Posterior vena cava (tissue), 2 donors: ENCODE measurements at places on chromosomes 1 and 21. TPM values are rescaled to one million over a fixed set of nuclear protein-coding genes. Genes with fewer than 3 reads are reported as not detected.

DNA sequence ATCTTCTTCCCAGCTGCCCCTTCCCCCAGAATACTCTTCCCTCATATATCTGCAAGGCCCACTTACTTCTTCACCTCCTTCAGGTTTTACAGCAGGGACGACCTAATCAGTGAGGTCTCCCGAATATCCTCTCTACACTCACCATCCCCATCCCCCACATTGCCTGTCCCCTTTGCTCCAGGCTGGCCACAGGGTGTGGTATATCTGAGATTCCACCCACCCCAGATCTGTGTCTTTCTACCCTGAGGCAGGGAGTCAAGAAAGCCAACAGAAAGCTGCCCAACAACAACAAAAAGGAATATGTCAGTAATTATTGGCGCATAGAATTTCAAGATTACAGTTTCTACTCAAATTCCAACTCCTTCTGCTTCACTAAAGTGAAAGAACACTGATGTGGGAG lies 30.0 kb upstream of the OPRD1 start:
- peak; percentile 41 for DNase-seq

DNA sequence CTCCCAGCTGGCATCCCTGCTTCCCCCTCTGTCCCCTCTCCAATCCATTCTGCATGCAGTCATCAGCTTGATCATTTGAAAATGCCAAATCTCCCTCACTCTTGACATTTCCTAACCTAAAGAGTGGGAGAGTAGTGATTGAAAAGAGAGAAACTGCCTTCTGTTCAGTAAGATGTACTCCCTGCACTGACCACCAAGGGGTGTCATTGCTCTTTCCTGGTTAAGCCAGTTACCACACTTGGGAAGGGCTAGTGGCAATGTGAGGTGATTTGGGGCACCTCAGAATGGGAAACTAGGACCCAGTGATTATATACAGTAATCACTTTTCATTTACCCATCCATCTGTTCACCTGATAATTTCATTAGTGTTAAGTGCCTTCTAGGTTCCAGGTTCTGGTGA lies 6.9 kb upstream of the TMEM269 start:
- DNase-seq: no peak

DNA sequence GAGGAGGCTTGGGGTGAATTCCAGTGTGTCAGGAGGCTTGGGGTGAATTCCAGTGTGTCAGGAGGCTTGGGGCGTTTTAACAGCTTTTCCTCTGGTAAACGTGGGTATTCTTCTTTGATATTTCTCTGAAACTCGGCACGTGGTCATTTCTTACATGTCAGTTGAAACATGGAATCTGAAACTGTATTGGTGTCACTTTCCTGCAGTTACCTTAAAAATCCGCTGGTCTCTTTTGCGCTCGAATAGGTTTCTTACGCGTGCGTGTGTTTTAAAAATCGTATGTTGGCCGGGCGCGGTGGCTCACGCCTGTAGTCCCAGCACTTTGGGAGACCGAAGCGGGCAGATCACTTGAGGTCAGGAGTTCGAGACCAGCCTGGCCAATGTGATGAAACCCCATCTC lies 33.5 kb downstream of the PRKCZ start:
- DNase-seq: no peak

- no peak for DNase-seq
Measured at GRCh38 chr1:229619614-229620013, 6.3 kb downstream of the TAF5L start.

The APOBEC4 gene
- total RNA-seq: not detected

- DNase-seq: no peak
Measured at GRCh38 chr21:38181096-38181495, 75.7 kb upstream of the KCNJ15 start.

DNA sequence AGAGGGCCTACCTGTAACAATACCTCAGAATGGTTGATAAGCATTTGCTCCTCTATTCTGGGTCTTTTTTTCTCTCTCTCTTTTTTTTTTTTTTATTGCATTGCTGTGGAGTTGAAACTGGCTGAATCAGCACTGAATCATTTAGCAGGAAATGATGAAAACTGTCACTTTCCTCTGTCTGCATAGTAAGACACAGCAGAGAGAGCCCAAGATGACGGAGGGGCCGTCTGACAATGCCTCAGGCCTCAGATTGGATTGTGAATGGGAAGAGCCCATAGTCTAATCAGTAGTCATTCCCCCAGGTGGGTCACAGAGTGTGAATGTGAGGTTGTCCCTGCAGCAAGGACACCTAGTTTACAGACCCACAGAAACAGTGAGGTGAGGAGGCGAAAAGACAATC lies 193.2 kb upstream of the PLXNA2 start:
- no peak for DNase-seq

DNA sequence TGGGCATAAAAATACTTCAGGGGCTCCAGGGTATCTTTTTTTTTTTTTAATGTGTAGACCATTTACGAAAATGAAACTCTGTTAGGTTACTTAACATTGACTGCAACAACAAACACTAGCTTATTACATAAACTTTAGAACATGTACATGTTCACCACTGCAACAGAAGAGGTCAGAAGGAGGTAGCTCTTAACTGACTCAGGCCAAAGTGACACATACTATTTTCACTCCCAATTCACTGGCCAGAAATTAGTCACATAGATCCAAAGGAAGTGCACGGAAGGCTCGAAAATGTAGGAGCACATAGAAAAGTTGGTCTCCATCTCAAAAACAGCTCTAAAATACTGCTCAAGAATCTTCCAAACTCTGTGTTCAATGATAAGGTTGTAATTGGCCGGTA lies 107.2 kb downstream of the AKT3 start:
- DNase-seq: no peak

DNA sequence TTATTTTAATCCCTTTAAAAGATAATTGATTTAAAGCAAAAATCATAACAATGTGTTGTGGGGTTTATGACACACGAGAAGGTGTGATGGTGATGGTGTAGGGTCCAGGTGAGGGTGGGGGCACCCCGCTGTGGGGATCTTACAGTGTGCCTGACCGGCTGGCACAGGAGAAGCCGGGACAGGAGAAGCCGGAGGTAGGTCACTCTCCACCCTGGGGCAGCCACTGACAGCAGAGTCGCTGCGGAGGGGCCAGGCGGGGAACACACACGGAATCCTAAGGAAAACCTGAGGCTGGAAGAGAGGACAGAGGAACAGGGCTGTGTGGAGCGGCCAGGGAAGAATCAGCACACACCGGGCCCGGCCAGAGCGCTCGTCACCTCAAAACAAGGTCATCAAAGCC lies 4.3 kb upstream of the LRRC3 start:
- peak; percentile 71 for DNase-seq

The RCSD1 gene
- total RNA-seq: 14.1 TPM

The ASCL5 gene
- not detected for total RNA-seq

DNA sequence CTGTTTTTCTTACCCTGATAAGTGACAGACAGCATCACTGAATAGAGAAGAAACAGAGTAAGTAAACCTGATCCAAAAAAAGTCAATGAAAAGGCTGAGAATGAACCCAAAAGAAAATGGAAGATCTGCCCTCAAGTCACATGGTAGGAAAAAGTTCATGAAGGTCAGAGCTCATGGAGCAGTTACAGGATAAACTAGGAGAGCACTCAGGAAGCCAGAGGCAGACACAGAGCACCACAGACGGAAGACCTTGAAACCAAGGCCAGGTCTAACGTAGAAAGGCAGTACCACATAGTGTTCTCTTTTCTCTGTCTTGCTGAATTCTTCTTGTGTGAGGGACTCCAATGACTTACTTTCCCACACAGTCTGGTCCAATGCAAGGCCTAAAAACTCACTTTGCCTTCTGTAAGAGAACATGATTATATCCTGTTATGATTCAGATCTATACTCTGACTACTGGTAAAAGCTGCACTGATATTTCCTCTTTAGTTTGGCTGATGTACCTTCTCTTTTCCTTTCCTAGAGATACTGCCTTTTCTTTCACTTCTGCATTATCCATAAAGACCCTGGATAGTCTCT lies 40.8 kb downstream of the RTCA start:
- DNase-seq: no peak

The GSTM5 gene
- total RNA-seq: 16.7 TPM

DNA sequence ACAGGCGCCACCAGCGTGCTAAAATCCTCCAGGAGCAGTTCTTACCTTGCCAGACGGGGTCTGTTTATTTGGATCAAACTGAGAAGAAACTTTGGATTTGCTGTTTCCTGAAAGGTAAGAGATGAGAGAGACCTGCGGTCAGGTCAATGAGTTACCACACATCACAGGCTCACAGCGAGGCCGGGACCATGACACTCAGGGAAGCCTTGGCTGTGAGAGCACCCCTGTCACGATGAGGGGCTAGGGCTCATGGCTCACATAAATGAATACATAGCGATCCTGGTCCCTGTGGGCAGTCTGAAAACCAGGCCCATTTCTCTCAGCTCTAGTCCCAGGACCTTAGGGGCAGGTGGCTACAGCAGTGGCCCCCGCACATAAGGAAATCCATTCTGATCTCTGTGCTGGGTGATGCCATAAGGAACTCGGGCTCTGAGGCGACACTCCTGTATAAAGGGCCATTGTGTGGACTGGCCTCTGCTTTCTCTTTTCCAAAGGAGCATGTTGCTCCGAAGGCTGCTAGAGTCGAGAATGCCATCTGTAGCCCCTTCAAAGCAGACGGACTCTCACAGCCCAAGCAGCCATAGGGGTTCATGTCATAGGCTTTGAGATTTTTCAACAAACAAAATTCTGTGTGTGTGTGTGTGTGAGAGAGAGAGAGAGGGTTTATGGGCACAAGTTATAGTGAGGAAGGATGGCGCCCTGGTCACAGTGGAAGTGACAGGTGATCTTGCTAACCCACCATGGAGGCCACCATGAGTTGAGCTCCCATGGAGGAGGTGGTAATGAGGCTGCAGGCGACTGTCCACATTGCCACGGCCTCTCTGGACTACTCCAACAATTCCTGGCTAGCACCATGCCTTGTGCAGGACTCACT lies 9.0 kb upstream of the SRM start:
- peak; percentile 59 for DNase-seq

The CGN gene
- total RNA-seq: 0.29 TPM

DNA sequence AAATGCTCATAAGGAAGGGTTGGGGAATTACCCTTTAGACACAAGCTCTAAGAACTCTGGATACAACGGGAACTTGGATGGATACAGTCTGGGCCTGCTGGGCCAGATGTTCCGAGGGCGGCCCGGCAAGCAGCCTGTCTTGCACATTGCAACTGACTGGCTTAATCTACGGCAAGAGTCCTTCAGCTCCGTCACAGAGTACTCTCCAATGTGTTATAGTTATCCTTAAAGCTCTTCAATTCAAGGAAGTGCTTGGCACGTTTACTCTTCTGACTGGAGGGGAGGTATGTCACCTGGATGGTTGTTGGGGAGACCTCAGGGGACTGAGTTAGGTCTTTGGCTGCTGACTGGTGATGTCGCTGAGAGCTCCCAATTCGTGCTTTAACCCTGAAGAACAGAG lies 1.1 kb upstream of the CFAP141 start:
- DNase-seq: no peak

The KCNA2 gene
- total RNA-seq: 1.00 TPM

The PRDM16 gene
- 21.1 TPM for total RNA-seq

- no peak for DNase-seq
Measured at GRCh38 chr1:65479554-65480204, 59.2 kb downstream of the LEPR start.

- no peak for DNase-seq
Measured at GRCh38 chr1:155703216-155703615, 14.3 kb downstream of the DAP3 start.

DNA sequence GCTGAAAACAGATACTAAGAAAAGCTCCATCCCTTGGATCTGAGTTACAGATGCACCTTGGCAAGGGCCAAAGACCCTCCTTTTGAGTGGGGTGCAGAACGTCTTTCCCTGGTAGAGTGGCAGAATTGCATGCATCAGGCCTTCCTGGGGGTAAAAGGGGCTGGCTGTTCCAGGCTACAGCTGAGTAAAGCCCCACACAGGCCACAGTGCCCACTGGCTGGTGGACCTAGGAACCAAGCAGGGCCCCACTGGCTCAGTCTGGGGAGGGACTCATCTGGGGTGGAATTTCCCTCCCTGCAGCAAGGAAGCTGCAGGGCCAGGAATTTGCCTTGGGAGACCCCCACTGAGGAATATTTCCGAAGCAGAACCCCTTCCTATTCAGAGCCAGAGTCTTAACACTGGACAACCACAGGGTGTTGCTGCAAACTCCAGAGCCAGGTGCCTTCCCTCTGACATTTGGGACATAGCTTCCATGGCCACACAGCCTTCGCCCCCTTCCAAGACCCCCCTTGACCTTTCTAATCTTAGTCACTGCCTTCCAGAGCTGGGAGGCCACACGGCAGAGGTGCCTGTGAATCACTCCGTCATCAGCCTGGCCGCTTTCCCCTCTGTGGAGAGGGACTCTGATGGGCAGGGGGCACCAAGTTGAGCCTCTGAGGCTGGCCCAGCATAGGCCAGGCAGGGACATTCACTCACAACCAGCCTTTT lies 52.5 kb downstream of the LACTBL1 start:
- DNase-seq: peak; percentile 64

- no peak for DNase-seq
Measured at GRCh38 chr1:235999259-235999925, 65.5 kb downstream of the NID1 start.

GRCh38 chr1:186982116-186982515 lies 153.4 kb downstream of the PLA2G4A start:
- no peak for DNase-seq

DNA sequence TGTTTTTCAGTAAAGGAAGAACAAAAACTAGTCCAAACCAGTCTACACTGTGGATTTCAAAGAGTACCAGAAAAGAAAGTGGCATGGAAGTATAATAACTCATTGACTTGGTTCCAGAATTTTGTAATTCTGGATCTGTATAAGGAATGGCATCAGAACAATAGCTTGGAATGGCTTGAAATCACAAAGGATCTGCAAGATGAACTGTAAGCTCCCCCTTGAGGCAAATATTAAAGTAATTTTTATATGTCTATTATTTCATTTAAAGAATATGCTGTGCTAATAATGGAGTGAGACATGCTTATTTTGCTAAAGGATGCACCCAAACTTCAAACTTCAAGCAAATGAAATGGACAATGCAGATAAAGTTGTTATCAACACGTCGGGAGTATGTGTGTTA lies 21.3 kb downstream of the CHODL start:
- no peak for DNase-seq

GRCh38 chr21:42768324-42769121 lies 110.8 kb downstream of the WDR4 start:
- DNase-seq: no peak

DNA sequence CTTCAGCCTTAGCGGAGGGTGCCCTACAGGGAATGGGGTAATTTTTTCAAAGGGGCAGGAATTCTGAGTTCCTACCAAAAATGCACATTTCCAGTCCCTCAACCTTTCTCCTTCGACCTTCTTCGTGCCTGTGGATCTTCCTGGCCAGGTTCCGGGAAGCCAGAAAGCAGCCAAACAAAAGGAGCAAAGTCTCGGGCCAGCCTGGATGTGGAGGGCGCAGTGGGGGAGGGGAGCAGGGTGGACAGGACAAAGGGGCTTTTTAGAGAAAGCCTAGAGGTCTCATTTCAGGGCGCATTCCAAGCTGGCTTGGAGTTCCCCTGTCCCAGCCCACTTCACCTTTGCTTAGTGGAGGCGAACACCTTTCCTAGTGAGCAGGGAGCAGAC lies 2.9 kb upstream of the INAVA start:
- DNase-seq: no peak

- no peak for DNase-seq
Measured at GRCh38 chr1:158989424-158989823, 20.3 kb upstream of the IFI16 start.

- DNase-seq: no peak
Measured at GRCh38 chr1:64801851-64802523, 57.1 kb downstream of the RAVER2 start.

The DOCK7 gene
- total RNA-seq: 44.1 TPM
